ENCODE measurements at places on chromosomes 1 and 21.

- DNase-seq: no peak
Measured at GRCh38 chr1:14372526-14372925, 226.0 kb upstream of the KAZN start.

DNA sequence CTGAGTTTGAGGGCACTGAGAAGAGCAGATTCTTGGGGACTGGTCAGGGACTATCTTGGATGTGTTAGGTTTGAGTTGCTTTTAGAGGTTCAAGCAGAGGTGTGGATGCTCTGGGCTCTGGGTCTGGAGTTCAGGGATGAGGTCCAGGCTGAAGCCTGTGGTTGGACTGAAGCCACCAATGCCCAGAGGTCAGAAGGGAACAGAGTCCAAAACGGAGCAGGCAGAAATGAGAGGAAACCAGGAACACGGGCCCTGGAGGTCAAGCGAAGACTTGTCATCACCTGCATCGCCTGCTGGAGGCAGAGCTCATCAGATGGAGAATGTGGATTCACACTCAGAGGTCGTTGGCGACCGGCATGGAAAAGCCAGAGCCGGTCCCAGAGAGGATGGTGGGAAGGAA, 129.6 kb upstream of the TMEM51 start:
- DNase-seq: no peak

DNA sequence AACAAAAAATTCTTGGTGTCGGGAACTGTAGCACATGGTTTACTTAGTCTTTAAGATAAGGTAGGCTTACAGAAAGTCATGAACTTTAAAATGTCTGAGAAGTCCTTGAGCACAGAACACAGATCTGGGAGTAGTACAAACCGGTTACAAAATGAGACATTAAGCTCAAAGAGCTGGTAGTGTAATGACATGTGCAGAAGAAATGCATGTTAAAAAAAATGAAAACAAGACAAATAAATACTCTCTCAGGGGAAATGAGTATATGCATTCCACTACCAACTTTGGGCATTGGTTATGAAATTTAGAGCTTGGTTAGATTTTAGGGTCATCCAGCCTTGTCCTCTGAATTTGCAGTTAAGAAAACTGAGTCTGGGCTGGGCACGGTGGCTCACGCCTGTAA, 91.5 kb upstream of the F3 start:
- no peak for DNase-seq

- no peak for DNase-seq
Measured at GRCh38 chr1:221718381-221719277, 23.3 kb downstream of the DUSP10 start.

GRCh38 chr1:210330279-210330866, 1.7 kb downstream of the HHAT start:
- DNase-seq: no peak

GRCh38 chr1:53581476-53581875, 122.3 kb downstream of the DMRTB1 start:
- no peak for DNase-seq

GRCh38 chr1:198197285-198197684, 40.5 kb downstream of the NEK7 start:
- DNase-seq: no peak

DNA sequence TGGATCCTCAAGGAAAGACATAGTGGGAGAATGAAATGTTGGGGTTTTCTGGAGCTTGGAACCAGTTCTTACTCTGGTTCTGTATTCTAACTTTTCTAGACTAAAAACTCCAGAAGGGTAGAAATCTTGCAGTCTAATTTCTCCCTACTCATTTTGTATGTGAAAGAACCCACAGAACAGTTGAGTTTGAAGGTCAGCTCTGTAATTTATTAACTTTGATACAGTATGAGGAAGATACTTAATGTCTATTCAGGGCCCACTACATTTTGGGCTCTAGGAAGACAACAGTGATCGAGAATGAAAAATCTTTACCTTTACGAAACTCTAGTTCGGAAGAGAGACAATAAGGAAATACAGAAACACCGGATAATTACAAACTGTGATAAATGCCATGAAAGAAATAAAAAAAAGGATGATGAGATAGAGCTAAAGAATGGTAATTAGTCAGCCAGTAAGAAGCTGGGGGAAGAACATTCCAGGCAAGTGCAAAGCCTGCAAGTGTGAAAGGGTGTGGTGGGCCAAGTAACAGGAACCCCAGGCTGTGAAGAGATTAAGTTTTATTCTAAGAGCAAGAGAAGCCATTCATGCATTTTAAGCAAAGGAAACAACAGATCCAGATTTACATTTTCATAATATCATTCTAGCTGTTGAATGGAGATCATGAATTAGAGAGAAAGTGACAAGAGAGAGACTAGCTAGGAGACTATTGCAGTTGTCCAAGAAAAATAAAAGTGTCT, 159.9 kb upstream of the HMCN1 start:
- DNase-seq: no peak

DNA sequence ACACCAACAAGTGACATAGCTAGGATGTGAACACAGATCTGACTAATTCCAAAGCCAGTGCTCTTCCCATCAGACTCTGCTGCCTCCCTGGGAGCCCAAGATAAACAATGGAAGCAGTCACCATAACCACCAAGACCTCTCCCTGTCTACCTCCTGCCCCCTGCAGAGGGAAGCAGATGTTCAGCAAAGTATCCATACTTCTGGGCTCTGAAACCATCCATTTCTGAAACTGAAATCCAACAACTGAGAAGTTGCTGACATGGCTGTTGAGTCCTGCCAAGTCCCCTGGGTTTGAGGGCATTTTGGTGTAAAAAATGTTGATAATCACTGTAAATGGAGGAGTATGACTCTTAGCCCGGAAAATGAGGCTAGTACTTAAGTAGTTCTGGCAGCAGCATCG, 102.1 kb downstream of the TYW3 start:
- DNase-seq: no peak
